ENCODE measurements at places on chromosomes 2 and 18.

DNA sequence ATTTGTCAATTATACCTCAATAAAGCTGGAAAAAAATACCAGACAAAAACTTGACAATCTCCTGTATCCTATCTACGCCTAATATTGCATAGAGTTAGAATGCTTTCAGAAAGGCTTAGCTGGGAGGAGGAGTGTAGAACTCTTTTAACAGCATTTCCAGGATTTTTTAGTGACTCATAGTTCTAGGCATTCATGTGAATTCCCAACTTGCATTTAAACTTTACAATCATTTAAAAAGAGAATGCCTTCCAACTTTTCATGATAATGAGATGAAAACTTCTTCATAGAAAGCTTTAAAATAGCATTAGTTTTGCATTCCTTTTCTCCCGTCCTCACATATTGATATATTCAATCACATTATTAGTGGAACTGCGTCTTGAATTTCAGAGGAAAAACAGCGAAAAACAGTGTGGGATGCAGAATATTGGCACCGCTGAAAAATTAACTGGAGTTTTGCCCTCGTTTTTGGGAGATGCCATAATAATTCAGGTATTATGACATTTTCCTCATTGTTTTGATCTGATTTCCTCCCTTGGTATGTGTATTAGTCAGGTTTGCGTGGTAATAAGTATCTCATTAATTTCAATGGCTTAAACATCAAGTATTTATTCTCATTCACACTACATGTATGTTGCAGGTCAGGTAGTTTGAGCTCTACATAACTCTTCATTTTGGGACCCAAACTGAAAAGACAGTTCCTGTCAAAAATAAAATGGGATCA is 293.2 kb upstream of the FIGN start:
- DNase-seq, result no peak

GRCh38 chr2:95393901-95394300 is 8.6 kb upstream of the FAHD2A start:
- no peak for DNase-seq

DNA sequence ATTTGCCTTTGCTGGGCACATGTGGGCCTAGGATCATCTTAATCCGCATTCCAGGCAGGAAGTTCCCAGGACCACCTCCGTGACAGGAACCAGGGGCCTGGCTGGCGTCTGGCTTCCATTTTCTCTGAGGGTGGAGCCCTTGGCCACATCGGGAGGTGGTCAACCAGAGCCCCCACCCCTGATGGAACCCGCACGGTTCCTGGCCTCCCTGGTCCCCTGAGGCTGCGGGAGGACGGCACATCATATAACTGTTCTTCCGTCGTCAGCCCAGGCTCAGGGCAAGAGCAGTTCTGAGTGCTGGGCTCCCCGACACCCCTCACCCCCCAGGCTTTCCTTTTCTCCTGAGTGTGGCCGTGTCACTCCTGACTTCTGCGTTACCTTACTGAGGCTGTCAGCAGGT is 13.5 kb downstream of the ESPNL start:
- DNase-seq, result no peak

- DNase-seq, result no peak
These were observed 22.5 kb downstream of the CYRIA start for GRCh38 chr2:16643099-16643498.

- DNase-seq, result no peak
These were observed 94.6 kb upstream of the ANKRD30BL start for GRCh38 chr2:132256251-132256902.

DNA sequence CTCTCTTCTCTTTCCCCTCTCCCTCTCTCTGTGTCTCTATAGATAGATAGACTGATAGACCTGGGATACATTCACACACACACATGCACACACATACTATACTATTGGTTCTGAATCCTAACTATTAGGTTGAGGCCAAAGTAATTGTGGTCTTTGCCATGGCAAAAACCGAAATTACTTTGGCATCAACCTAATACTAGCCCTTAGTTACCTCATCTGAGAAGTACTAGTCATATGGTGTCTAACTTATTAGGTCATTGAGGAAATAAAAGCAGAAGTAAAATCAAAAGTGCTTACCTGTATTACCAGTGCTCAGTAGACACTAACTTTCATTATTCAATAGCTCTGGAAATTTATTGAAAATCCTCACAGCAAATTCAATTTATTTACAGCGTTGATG is 451.5 kb downstream of the EPHA4 start:
- no peak for DNase-seq

- DNase-seq, result no peak
These were observed 33.0 kb upstream of the MEP1B start for GRCh38 chr18:32156855-32157254.

GRCh38 chr2:205568620-205569019 is 113.7 kb upstream of the NRP2 start:
- no peak for DNase-seq

DNA sequence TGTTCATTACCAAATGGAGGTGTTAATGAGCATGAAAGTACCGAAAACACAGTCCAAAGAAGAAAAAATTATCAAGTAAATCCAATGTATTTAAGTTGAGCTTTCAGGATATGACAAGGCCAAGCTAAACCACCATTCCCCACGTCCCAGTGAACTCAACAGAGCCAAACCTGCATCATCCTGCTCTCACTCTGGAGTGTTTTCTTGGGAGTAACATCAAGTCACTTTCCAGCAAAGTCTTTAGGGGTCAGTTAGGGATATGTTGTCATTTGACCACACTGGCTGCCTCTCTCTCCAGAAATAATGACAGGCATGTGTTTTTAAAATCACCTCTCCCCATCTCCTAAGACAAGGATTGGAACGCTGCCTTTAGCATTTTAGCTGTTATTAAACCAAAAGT is 140.5 kb downstream of the SRBD1 start:
- DNase-seq, result no peak

DNA sequence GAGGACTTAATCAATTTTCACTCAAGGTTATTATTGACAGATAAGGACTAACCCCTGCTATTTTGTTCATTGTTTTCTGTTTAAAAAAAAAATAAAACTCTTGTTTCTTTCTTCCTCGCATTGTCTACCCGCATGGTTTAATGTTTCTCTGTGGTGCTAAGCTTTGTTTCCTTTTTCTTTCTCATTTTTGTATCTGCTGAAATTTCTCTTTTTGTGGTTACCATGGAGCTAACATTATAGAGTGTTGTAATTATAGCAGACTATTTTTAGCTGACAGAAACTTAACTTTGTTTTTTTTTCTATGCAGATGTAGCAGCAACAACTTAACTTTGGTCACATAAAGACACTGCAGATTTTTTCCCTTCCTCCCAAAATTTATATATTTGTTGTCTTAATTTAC is 43.1 kb upstream of the CHN1 start:
- DNase-seq, result no peak

DNA sequence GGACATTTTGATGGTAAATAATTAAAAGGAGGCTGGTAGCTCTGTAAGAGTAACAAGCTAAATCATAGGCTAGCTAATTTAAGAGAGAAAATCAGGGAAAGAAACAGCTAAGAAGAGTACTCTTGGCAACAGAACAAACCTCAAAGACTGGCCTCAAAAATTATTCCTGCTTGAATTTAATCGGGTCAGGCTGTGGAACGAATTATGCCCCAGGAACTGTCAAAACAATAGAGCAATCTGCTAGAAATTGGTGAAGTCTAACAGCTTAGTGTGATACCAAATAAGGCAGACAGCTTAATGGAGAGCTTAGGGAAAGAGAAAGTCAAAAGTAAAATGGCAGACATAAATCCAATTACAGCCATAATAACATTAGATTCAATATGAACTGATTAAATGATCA is 215.7 kb downstream of the MREG start:
- DNase-seq, result no peak

Data from SK-N-MC (cell line).